ENCODE measurements at places on chromosomes 2 and 18.

DNA sequence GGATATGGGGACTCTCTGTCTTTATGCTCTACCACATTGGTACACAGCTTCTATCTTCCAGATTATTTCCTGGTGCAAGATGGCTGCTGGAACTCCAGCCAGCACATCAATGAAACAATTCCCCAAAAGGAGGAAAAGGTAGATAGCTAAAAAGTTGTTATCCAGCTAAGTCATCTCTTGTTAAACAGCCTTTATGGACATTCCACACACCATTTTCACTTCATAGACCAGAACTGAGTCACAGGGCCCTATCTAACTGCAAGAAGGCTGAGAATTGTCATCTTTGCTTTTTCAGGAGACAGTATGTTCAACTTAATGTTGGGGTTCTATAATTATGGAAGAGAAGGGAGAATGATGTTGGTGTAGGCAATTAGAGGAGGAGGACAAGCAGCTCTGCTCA, 133.3 kb upstream of the NOSTRIN start:
- no peak for DNase-seq

DNA sequence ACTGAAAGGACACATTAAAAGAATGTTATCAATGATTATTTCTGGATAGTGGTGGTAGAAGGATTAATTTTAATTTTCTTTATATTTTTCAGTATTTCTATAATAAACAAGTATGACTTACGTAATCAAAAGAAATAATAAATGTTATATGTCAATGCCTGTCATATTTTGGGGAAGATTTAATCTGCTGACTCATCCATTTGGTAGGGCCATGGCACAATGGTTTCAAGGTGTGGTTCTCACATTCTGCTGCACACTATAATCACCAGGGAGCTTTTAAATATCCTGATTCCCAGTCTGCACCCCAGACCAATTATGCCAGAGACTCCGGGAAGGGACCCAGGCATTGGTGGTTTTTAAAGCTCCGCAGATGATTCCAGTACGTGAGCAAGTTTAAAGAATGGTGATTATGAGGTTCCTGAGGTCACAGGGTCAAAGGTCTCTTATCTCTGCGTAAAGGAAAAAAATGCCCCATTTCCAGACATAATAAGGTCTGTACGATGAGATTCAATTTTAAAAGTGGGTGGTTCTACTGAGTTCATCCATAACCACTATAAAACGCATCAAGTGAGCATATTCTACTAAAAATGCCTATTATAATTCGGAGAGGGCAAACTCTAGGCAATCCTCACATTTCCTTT, 27.2 kb downstream of the WIPF1 start:
- DNase-seq, result no peak

- no peak for DNase-seq
These were observed 1018.9 kb upstream of the ZEB2 start for GRCh38 chr2:145538661-145539350.

DNA sequence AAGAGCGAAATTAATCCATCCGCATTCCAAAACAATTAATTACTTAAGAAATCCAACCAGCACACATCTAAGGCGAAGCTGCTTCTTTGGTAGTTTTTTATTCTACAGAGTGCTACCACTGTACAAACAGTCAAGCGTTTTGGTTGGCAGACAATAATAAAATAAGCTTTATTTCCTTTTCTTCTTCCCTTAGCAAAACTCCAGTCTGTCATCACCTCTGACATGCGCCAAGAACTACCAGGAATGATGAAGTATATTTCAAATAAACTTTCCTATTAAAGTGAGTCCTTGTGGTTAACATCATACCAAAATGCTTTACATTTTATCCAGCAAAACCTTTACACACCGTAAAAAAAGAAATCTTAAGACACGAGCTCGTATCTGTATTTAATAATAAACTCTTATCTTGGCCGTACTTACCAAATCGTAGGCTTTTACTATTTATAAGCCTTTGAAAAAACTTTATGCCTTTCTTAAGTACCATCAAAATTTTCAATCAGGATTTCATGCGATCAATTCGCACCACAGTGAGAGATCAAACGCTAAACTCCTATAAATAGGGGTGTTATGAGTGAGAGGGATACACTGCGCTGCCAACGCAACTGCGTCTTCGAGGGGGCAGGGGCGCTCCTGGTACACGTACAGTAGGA, 1.3 kb downstream of the ATL2 start:
- DNase-seq, result no peak

- no peak for DNase-seq
These were observed 235.2 kb downstream of the TDRD15 start for GRCh38 chr2:21358976-21359375.

DNA sequence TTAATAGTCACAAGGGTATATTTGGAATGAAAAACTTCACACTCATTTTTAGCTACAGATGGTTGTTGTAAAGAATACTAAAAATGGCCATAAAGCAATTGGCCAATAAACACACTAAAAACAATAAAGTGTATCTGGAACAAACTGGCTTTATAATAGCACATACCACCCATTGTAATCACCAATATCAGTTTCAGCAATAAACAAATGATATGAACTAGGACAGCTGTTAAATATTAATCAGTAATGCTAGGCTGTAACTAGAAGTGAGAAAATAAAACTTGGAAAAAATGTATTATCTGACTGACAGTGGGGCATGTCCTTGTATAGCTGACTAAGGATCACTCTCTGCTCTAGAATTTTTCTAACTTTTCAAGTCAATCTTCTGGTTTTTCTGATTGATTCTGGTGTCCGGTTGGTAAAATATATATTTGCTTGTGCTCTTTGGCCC, 312.5 kb downstream of the RND3 start:
- DNase-seq, result no peak
